ENCODE measurements at places on chromosomes 4 and X.

DNA sequence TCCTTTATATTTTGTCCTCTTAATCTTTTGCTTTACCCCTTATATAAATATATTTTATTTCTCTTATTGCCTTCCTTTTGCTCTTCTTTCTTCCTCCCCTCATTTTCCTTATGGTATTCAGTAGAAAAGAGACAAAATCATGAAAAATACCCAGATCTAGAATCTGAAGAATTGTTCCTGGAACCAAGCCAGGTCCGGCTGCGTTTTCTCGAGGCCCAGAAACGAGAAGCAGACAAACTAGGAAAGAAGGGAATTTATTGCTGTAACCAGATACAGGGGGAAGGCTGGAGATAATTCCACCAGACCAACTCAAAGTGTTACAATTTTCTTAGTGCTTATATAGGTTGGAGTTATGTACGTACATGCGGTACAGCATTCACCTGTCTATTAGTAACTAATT lies 328.7 kb downstream of the GABRG1 start:
- no peak for DNase-seq

GRCh38 chr4:42655269-42655637 lies 1.7 kb downstream of the ATP8A1 start:
- DNase-seq = no peak

- no peak for DNase-seq
Measured at GRCh38 chr4:1533501-1534064, 127.3 kb upstream of the NKX1-1 start.

DNA sequence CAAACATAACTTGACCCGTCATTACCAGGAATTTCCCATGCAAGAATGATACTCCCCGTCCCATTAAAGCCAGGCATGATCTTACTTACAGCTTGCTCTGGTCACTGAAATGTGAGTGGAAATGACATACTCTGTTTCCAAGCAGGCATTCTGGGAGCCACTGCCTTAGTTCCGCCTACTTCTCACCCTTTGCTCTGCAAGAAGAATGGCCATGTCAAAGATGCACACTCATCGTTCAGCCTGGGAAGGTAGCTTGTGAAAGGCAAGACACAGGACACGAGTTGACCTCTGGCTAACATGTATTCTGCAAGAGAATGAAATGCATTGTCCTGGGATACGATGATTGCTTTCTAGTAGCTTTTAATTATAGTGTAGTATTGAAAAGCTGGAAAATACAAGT lies 1144.4 kb downstream of the NLGN4X start:
- DNase-seq = no peak

DNA sequence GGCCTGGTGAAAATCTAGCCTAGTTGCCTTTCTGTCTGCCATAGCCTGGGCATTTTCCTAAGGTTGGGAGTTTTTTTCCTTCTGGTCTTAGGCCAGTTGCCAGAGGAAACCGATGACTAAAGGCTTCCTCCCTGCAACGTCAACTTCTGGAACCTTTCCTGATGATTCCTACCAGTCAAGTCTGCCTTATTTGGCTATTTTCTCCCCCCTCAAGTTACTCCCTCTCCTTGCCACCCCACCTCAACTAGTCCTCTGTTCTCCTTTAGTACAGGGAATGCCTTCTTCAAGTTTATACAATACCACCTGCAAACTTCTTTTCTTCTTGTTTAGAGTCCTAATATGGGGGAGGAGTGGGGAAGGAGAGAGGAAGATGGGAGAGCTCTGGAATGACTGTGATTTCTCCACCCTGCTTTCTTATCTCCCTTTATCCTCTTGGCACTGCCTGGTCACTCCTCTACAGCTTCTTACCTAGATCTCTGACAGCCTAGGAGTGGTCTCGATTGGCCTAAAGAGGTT lies 10.6 kb downstream of the MSN start:
- DNase-seq = no peak

- DNase-seq = no peak
Measured at GRCh38 chr4:1793940-1794808, 1.1 kb downstream of the FGFR3 start.

- no peak for DNase-seq
Measured at GRCh38 chr4:52998413-52998812, 136.3 kb downstream of the RASL11B start.

All from stimulated activated CD8-positive, alpha-beta memory T cell treated with anti-CD3 and anti-CD28 coated beads, Interleukin-2, amount 100 ng/mL, for 1 hour (primary cell).